ENCODE measurements at places on chromosomes 4 and X.
A peak's percentile ranks its signal among the peaks of the same experiment; 100 is the strongest.

DNA sequence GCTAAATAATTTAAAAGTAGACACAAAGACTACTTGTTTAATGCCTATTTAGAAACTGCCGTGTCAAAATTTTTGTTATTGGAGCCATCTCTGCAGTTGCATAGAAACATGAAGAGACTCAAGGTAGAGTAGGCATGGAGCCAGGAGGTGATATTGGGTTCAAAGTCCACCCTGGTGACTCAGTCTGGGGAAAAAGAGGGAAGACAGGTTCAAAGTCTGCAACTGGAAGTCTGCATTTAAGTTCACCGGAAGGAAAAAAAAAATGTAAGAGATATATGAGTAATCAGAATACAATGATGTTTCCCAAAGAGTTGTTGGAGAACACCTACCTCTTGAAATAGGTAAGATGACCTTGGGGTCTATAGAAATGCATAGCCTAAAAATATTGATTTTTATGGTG lies 67.4 kb upstream of the QRFPR start:
- no peak for DNase-seq

GRCh38 chrX:41045960-41046567 lies 39.2 kb upstream of the USP9X start:
- no peak for DNase-seq

DNA sequence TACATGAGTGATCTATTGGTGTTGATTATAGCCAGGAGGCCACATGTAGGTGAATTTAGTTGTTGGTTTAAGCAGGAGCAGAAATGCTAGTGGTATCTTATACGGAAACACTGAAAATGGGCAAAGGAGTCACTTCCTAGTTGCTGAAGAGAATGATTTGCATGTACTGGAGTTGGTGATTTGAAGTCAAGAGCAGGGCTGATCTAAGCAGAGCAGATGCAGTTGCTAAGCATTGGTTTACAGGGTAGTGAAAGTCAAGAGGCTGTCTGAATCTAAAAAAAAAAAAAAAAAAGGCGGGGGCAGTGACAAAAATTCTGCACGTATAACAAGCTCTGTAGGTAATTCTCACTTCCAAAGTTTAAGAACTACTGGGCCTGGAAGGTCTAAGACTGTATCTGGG lies 90.4 kb upstream of the HPRT1 start:
- no peak for DNase-seq

DNA sequence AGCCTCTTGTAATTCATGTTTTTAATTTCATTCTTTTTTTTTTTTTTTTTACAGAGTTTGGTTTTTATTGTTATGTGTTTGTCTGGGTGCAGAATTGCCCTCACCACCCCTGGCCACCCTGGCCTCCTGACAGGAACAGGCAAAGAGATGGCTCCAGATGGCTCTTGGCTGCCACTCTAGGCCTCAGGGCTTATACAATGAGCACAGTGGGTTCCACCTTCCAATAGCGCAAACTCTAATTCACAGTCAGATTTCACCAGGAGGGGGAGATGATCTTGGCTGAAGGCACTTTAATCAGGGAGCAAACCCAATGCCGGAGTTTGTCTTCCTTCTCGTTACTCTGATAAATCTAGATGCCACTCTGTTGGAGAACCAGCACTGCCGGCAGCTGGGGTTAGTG lies 24.8 kb downstream of the CPE start:
- DNase-seq = no peak

GRCh38 chrX:53089925-53090324 lies 4.0 kb upstream of the KANTR start:
- no peak for DNase-seq

DNA sequence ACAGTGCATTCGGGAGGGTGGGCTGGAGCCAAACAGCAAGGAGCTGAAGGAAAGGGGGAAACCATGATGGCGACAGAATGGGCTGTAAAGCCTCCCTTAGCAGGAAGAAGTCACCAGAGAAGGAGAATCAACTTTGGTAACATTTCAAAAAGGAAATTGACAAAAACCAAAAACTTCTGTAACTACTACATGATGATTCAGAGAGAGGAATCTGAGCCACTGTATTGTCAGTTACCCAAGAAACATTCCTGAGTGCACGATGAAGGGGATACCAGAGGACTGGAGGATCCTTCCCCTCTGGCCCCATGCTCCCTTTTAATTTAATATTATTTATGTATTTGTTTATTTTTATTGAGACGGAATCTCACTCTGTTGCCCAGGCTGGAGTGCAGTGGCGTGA lies 26.3 kb downstream of the PDHA1 start:
- DNase-seq = no peak

- DNase-seq = no peak
Measured at GRCh38 chr4:184348311-184349233, 125.8 kb downstream of the IRF2 start.

GRCh38 chrX:24996096-24996709 lies 19.6 kb downstream of the ARX start:
- DNase-seq = no peak

DNA sequence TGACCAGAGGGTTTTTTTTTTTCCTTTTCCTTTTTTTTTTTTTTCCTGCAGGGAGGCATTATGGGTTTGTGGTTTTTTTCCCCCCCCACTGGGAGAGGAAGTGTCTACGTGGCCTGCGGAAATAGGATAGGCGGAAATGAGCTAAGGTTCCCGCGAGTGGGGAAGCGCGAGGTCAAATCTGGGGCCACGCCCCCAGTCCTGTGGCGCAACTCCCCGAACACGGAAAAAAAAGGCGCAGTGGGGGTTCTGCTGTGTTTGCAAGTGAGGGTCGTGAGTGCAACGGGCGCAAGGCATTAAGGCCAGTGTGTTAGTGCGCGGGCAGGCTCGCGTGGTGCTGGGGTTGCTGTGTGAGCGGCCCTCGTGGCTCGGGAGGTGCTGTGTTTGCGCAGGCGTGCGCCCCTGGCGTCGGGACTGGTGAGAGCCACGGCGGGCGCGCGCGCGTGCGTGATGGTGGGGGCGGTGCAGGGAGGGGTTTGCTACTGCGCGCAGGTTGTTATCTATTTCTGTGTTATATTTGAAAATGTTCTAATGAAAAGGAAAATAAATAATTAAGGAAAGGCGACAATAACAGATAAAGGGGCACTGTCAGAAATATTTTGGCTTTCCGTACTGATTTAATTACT lies 685 bp upstream of the MORF4L2 start:
- peak; percentile 62 for DNase-seq

DNA sequence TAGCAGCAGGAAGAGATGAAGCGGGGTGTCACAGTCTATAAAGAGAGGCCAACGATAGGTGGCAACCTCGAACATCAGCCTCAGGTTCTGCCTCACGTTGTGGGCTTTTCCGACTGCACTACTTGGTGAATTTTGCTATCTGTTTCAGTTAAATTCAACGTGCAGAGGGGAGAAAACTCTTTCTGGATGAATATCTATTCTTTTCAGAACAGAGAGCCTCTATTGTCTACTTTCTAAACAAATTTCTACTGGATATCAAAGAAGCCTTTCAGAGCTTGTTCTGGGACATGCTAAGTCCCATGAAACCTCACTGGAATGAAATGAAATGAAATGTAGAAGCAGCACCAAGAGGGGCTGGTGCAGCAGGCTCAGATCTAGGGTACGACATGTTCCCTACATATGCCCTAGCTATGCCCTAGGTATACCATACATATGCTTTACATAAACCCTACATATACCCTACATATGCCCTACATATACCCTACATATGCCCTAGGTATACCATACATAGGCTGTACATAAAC lies 116.5 kb upstream of the TRIM2 start:
- DNase-seq = no peak

DNA sequence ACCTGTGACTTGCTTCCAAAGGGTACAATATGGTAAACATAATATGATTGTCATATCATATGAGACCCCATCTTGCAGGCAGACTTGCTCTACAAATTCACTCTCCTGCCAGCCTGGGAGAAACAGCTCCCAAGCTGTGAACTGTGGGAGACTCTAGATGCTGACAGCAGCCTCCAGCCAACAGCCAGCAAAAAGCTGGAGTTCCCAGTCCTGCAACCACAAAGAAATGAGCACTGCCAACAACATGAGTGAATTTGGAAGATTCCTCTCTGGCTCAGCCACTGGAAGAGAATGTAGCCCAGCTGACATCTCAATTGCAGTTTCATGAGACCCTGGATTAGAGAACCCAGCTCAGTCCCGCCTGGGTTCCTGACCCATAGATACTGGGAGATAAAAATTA lies 145.4 kb downstream of the QDPR start:
- no peak for DNase-seq

GRCh38 chrX:116526010-116526409 lies 63.2 kb upstream of the CT83 start:
- DNase-seq = no peak

DNA sequence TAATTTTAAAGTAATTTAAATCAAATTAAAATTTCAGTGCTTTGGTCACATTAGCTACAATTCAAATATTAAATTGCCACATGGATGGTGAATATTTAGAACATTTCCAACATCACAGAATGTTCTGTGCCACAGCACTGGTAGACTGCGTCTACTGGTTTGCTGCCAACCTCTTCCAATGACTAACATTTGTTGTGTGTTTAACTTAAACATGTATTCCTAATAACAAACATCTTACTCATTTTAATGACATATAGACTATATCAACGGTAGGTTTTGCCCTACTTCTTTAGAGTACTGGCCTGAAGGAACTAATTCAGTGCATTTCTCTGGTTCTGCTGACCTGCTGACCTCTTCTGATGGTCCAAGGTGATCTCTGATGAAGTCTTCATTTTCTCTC lies 157.6 kb downstream of the DCK start:
- no peak for DNase-seq

GRCh38 chr4:89834486-89835209 lies 2.3 kb downstream of the SNCA start:
- DNase-seq = no peak

DNA sequence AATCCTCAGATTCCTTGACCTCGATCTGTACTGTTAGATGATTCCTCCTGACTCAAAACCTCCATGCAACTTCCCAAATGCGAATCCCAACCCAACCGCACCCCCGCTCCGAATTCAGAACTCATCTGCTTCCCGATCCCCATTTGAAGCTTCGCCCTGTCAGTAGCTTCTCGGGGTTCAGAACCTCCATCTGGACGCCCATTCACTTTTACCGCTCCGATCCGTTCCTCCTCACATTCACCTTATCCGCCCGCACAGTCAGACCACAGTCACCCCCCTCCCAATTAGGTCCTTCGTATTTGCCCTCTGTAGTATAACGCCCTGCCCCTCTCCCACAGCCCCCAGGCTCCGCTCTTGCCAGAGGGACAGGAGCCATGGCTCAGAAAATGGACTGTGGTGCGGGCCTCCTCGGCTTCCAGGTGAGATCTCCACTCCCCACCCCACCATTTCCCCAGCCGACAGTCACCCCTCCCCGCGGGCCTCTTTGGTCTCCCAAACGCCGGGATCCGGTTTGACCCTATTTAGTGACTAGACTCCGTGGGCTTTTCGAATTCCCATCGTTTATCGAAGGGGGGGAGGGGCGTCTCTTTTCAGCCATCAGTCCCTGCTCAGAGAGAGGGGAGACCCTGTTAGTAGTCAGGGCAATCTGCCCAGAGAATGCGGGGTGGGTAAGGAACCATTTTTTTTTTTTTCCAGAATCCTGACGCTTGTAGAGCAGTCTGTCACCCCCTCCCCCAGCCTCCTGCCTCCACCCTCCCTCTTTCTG lies 691 bp downstream of the MAGED1 start:
- peak; percentile 23 for DNase-seq

GRCh38 chrX:127947450-127947849 lies 104.8 kb downstream of the ACTRT1 start:
- DNase-seq = no peak

DNA sequence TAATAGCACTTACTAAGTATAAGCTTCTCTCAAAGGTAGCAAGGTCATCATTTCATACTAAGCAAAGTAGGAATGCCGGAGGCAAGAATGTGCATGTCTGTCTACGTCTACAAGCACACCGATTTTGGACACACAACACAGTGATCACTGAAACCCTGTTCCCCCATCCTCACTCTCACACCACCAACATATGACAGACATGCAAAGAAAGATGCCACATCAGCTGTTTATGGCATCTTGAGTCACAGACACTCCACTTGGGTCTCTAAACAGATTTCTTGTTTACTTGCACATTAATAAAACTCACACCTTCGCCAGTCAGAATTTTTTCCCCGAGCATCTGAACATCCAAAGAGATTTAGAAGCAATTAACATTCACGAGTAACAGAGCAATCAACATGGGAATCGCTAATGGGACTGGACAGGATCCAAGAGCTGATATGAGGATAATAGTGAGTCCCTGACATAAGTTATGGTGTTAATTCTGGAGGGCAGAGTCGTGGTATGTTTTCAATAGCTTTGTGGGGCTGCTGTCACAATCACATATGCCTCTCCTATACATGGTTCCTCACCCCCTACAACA lies 324.1 kb downstream of the DHX15 start:
- DNase-seq = no peak

DNA sequence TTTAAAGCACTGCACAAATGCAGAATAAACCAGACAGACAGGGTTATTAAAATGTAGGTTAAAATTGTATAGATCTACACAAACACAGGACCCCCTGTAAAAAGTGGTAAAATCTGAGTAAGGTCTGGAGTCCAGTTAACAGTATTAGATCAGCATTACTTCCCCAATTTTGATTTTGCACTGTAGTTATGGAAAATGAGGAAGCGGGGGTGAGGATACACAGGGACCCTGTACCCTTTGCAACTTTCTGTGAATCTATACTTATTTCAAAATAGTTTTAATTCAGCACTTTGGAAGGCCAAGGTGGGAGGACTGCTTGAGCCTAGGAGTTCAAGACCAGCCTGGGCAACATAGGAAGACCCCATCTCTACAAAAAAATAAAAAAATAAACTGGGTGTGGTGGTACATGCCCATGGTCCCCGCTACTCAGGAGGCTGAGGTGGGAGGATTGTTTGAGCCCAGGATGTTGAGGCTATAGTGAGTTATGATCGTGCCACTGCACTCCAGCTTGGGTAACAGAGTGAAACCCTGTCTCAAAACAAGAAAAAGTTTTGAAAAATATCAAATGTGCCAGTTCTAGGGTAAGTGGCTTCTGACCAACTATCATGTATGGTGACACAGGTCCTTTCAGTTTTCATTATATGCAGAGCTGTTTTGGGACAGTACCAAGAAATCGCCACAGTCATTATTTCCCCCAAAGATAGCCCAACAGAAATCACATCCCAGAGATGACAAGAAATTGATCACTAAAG lies 17.7 kb downstream of the SEL1L3 start:
- no peak for DNase-seq
